ENCODE measurements at places on chromosomes 13 and 19. TPM values are rescaled to one million over a fixed set of nuclear protein-coding genes. Genes with fewer than 3 reads are reported as not detected.
A peak's percentile ranks its signal among the peaks of the same experiment; 100 is the strongest.

DNA sequence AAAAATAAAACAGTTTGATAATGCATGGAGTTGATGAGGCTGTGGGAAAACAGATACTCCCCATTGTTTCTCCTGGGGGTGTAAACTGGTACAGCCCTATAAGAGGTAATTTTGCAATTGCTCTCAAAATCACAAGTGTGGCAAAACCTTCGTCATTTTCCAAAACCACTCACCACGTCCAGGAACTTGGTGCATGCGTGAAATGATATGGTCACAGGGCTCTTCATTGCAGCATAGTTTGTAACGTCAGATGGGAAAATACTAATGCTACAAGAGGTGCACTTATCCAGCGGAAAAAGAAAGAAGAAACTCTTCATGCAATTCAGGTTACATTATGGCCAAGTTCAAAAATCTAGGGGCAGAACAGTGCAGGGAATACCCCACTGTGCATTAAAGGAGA is 11.9 kb upstream of the PLAUR start:
- no peak for DNase-seq
- no peak overlapping the region for H3K4me3 ChIP-seq
- no peaks in the 10 kb centered on the region for H3K4me1 ChIP-seq
- no peak overlapping the region for H3K27ac ChIP-seq
- H3K27me3 ChIP-seq, result no peaks in the 10 kb centered on the region

The IL11 gene
- not detected for total RNA-seq

The GNG7 gene
- total RNA-seq, result 0.07 TPM

The ZNF610 gene
- total RNA-seq, result 0.12 TPM

GRCh38 chr13:44267203-44267602 is 106.4 kb upstream of the SERP2 start:
- H3K4me1 ChIP-seq, result peaks cover 3% of the 10 kb centered on the region
- no peak overlapping the region for H3K4me3 ChIP-seq
- peaks cover 10% of the 10 kb centered on the region for H3K27me3 ChIP-seq
- no peaks in the 10 kb centered on the region for H3K36me3 ChIP-seq

The PABPC3 gene
- 0.43 TPM for total RNA-seq

The PIK3R2 gene
- total RNA-seq, result 20.7 TPM

The ZNF701 gene
- 19.3 TPM for total RNA-seq

DNA sequence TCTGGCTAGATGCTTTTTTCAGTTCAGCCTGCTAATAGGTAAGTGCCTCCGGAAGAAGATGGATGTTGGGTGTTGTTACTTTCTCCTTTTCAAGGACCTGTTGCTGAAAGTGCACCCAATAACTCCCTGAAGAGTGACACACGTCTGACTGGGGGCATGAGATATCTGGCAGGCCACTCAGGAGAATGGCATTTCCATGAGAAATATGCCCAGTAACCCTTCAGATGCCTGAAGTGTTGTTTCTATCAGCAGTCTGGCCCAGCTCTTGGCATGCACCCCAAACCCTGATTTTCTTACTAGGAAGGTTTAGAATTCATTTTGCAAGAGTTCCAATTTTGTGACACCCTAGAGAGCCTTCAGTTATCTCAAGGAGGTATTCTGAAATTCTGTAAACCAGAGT is 71.5 kb downstream of the ARHGAP35 start:
- no peaks in the 10 kb centered on the region for H3K27me3 ChIP-seq
- H3K27ac ChIP-seq, result no peak overlapping the region
- H3K36me3 ChIP-seq, result peaks cover 3% of the 10 kb centered on the region
- H3K4me1 ChIP-seq, result peaks cover 36% of the 10 kb centered on the region

- no peaks in the 10 kb centered on the region for H3K36me3 ChIP-seq
- H3K4me1 ChIP-seq, result no peaks in the 10 kb centered on the region
- H3K27ac ChIP-seq, result no peak overlapping the region
Observed at GRCh38 chr13:37403776-37404527, 194.6 kb downstream of the POSTN start.

The COL4A1 gene
- total RNA-seq, result not detected

DNA sequence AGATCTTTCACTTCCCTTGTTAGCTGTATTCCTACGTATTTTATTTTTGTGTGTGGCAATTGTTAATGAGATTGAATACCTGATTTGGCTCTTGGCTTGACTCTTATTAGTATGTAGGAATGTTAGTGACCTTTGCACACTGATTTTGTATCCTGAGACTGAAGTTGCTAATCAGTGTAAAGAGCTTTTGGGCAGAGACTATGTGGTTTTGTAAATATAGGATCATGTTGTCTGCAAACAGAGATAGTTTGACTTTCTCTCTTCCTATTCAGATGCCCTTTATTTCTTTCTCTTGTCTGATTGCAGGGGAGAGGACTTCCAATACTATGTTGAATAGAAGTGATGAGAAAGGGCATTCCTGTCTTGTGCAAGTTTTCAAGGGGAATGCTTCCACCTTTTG is 160.3 kb upstream of the PCDH20 start:
- no peak overlapping the region for H3K27ac ChIP-seq
- no peaks in the 10 kb centered on the region for H3K36me3 ChIP-seq
- H3K27me3 ChIP-seq, result no peaks in the 10 kb centered on the region
- no peaks in the 10 kb centered on the region for H3K4me1 ChIP-seq
- H3K4me3 ChIP-seq, result no peak overlapping the region
- DNase-seq, result no peak

GRCh38 chr13:20101467-20102316 is 59.2 kb downstream of the GJA3 start:
- no peaks in the 10 kb centered on the region for H3K4me1 ChIP-seq
- peak; percentile 50 for DNase-seq
- no peak overlapping the region for H3K27ac ChIP-seq
- H3K4me3 ChIP-seq, result no peak overlapping the region

GRCh38 chr13:86684402-86684801 is 885.2 kb upstream of the SLITRK6 start:
- H3K27ac ChIP-seq, result no peak overlapping the region
- H3K4me1 ChIP-seq, result no peaks in the 10 kb centered on the region
- H3K36me3 ChIP-seq, result no peaks in the 10 kb centered on the region
- H3K27me3 ChIP-seq, result no peaks in the 10 kb centered on the region
- DNase-seq, result no peak

The CALR3 gene
- total RNA-seq, result not detected

GRCh38 chr19:13951799-13952153 is 533 bp upstream of the DCAF15 start:
- peaks cover 4% of the 10 kb centered on the region for H3K27me3 ChIP-seq
- peaks cover 15% of the 10 kb centered on the region for H3K36me3 ChIP-seq
- peaks cover 14% of the 10 kb centered on the region for H3K4me1 ChIP-seq
- no peak for DNase-seq
- H3K27ac ChIP-seq, result peak overlapping the region; percentile 97
- peak overlapping the region; percentile 99 for H3K4me3 ChIP-seq

- H3K27me3 ChIP-seq, result peaks cover 2% of the 10 kb centered on the region
- no peak overlapping the region for H3K4me3 ChIP-seq
- peaks cover 35% of the 10 kb centered on the region for H3K4me1 ChIP-seq
- H3K27ac ChIP-seq, result no peak overlapping the region
Observed at GRCh38 chr19:34994643-34995541, 5.2 kb upstream of the GRAMD1A start.

GRCh38 chr13:31476753-31477152 is 262.6 kb upstream of the RXFP2 start:
- H3K36me3 ChIP-seq, result no peaks in the 10 kb centered on the region
- H3K4me1 ChIP-seq, result no peaks in the 10 kb centered on the region
- no peak overlapping the region for H3K27ac ChIP-seq
- no peak for DNase-seq

DNA sequence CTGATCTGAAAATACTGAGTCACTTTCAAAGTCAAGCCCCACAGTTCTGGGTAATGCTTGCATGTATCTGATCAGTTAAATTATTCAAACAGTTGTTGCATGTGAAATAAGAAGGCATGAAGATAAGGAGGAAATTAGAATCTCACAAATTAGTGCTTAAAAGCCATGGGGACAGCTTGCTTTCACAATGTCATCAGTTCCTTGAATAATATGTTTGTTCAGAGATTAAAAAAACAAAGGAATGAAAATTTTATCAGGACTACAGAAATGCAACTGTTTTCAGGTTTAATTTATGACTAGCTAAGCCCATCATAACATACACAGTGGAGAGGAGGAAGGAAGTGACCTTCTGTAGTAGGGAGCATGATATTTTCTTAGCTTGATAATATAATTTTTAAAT is 150.1 kb downstream of the OXGR1 start:
- H3K27me3 ChIP-seq, result no peaks in the 10 kb centered on the region
- no peak overlapping the region for H3K4me3 ChIP-seq
- no peak for DNase-seq
- H3K27ac ChIP-seq, result no peak overlapping the region
- no peaks in the 10 kb centered on the region for H3K36me3 ChIP-seq

GRCh38 chr13:22933571-22934181 is 247.1 kb upstream of the SGCG start:
- H3K4me1 ChIP-seq, result no peaks in the 10 kb centered on the region
- H3K4me3 ChIP-seq, result no peak overlapping the region
- H3K27ac ChIP-seq, result no peak overlapping the region
- H3K36me3 ChIP-seq, result no peaks in the 10 kb centered on the region
- DNase-seq, result no peak
- no peaks in the 10 kb centered on the region for H3K27me3 ChIP-seq

GRCh38 chr19:55546822-55547614 is 1.7 kb upstream of the SBK3 start:
- no peaks in the 10 kb centered on the region for H3K36me3 ChIP-seq
- peaks cover 3% of the 10 kb centered on the region for H3K27me3 ChIP-seq
- no peak for DNase-seq
- no peak overlapping the region for H3K27ac ChIP-seq
- peaks cover 3% of the 10 kb centered on the region for H3K4me1 ChIP-seq
- H3K4me3 ChIP-seq, result no peak overlapping the region

The ATF5 gene
- total RNA-seq, result 45.5 TPM

The TIMM44 gene
- 111 TPM for total RNA-seq

The RYR1 gene
- total RNA-seq, result 3.6 TPM

DNA sequence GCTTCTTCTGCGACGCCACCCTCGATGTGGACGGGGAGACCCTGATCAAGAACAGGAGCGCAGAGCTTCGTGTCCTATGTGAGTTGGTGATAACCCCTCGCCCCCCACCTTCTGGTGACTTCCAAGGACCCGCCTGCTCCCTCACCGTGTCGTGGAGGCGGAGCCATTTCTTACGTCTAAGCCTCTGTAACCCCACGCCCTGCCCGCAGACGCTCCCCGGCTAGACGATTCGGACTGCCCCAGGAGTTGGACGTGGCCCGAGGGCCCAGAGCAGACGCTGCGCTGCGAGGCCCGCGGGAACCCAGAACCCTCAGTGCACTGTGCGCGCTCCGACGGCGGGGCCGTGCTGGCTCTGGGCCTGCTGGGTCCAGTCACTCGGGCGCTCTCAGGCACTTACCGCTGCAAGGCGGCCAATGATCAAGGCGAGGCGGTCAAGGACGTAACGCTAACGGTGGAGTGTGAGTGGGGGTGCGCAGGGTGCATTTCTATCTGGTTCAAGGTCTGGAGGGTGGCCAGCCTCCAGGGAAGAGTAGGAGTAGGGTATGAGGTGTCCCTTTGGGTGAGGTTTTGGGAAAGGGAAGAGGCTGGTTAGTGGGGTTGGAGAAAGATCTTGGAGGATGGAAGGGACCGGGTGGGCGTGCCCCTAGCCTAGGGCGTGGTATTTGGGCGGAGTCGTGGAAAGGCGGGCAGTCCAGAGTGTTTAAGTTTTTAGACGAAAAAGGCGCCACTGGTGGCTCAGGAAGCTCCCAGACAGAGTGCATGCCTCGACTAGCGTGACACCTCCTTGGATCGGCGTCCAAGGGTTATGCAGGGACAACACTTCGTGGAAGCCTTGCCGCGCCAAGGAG is 3.3 kb downstream of the ICAM5 start:
- H3K27ac ChIP-seq, result peak overlapping the region; percentile 31
- peaks cover 51% of the 10 kb centered on the region for H3K27me3 ChIP-seq
- peak; percentile 69 for DNase-seq
- H3K36me3 ChIP-seq, result peaks cover 4% of the 10 kb centered on the region
- H3K4me3 ChIP-seq, result peak overlapping the region; percentile 88
- H3K4me1 ChIP-seq, result peaks cover 52% of the 10 kb centered on the region

DNA sequence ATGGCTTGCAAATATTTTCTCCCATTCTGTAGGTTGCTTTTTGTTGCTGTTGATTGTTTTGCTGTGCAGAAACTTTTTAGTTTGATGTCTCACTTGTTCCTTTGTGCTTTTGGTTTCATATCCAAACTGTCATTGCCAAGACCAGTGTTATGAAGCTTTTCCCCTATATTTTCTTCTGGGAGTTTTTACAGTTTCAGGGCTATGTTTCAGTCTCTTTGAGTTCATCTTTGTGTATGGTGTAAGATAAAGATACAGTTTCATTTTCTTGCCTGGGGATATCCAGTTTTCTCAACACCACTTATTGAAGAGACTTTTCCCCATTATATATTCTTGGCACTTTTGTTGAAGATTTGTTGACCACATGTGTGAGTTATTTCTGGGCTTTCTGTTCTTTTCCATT is 139.9 kb downstream of the MRPL57 start:
- peak overlapping the region; percentile 40 for H3K4me3 ChIP-seq
- peak overlapping the region; percentile 83 for H3K27ac ChIP-seq
- H3K4me1 ChIP-seq, result peaks cover 11% of the 10 kb centered on the region
- H3K36me3 ChIP-seq, result peaks cover 24% of the 10 kb centered on the region
- no peaks in the 10 kb centered on the region for H3K27me3 ChIP-seq

DNA sequence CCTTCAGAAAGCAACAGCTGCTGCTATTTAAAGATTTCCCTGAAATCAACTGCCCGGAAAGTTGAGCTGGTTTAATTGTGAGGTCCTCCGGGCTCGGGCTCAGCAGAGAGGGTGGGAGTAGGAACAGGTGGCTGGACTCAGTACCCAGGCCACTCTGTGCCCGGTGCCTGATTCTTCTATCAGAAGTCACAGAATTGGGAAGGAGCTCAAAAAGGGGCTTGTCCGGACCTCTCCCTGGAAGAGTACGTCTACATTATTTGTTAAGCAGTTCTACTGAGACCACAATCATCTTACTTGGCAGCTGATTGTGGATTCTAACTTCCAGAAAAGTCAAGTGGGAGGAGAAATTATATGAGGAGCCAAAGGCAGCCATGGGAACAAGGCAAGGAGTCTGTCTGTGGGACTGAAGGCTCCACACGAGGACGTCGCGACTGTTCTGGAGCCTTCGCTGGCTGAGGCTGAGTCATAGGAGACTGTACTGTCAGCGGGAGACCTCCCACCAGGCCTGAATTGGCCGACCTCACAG is 91.7 kb upstream of the ANKRD10 start:
- peaks cover 10% of the 10 kb centered on the region for H3K4me1 ChIP-seq
- H3K27ac ChIP-seq, result no peak overlapping the region
- no peak for DNase-seq
- H3K27me3 ChIP-seq, result peaks cover 26% of the 10 kb centered on the region
- no peaks in the 10 kb centered on the region for H3K36me3 ChIP-seq
- H3K4me3 ChIP-seq, result no peak overlapping the region

DNA sequence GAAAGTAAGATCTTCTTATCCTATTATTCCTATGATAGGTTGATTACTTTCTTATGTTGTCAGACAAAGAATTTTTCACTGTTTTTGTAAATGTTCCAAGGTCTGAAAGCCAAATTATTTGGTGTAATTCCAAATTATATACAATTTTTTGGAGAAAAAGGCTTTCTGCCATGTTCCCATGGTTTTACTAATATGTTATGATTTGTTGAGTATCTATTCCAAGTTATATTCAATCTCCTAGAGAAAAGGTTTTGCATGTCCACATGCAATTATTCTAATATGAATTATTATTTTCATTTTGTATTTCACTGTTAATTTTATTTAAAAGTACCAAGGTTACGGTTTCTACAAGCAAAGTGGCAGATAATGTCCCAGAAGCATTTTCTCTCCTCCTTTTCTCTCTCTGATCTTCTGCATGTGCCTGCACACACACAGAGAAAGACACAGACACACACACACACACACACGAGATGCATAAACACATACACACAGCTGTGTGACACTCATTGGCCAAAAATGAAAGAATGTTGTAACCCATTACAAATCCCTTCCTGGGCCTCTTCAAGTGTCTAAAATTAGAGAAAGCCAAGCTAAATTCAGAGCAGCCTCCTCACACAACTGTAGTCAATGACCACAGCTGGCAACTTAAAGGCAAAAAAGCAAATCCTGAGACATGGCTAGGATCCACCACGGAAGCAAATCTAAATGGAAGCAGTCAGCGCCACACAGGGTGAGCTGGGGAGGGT is 621.0 kb downstream of the EFNB2 start:
- no peak overlapping the region for H3K4me3 ChIP-seq
- no peaks in the 10 kb centered on the region for H3K36me3 ChIP-seq
- H3K27me3 ChIP-seq, result peaks cover 7% of the 10 kb centered on the region
- DNase-seq, result no peak
